Naive B cell (primary cell): ENCODE measurements at places on chromosomes 13 and 19. TPM values are rescaled to one million over a fixed set of nuclear protein-coding genes. Genes with fewer than 3 reads are reported as not detected.

The VSTM2B gene
- polyA plus RNA-seq: not detected

DNA sequence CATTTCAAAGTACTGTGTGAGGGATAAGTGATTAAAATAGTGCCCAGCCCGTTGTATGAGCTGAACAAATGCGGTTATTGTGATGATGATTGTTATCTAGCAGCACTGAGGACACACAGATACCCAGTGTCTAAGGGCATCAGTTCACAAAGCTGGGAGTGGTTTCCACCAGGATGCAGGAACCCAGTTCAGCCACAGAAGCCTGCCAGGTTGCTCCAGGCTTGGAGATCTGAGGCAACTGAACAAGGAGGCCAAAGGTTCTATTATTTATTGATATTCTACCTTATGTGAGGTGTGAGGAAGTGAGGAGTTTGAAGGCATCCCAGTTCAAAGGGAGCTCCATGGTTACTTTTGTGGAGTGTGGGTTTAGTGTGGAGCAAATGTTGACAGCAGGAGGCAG, 13.2 kb downstream of the DIAPH3 start:
- no peak for DNase-seq

DNA sequence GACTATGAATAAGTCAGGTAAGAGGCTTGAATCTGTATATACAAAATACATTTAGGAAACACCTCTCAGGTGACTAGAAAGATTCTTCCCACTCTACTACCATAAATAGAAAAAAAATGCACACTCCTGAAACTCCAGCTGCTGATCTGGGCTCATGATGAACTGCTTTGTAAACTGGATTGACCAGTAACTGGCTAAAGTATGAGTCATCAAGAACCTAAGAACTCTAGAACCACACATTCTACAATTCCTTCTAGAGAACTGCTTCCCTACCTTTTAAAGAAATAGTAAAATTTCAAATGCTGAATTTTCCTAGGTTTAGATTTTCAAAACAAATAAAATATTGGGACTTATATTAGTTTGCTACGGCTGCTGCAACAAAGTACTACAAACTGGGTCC, 55.2 kb downstream of the ELF1 start:
- no peak for DNase-seq

The CYP4F8 gene
- polyA plus RNA-seq: not detected

GRCh38 chr13:33497146-33497845, 211.7 kb upstream of the STARD13 start:
- no peak for DNase-seq

GRCh38 chr13:51923983-51924539, 62.3 kb downstream of the CCDC70 start:
- DNase-seq: no peak

- peak; percentile 87 for DNase-seq
These were observed 89.7 kb downstream of the RAB20 start for GRCh38 chr13:110471833-110472162.

The CCL25 gene
- 0.71 TPM for polyA plus RNA-seq

DNA sequence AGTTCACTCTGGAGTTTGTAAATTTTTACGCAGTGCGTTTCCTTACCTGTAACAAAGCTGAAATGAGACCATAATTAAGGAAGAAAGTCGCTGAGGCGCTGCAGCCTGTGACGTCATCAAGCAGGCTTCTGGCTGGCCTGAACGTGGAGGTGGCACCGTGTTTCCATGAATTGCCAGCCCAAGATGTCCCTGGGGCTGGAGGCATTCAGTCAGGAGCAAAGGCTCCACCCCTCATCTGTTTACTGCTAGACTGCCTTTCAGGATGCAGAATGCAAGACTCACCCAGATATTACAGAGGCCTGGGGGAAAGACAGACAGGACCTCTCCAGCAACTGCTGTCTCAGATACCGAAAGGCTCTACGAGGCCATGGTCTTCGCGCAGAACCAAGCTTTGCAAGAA, 424.6 kb downstream of the TSHZ3 start:
- DNase-seq: no peak

DNA sequence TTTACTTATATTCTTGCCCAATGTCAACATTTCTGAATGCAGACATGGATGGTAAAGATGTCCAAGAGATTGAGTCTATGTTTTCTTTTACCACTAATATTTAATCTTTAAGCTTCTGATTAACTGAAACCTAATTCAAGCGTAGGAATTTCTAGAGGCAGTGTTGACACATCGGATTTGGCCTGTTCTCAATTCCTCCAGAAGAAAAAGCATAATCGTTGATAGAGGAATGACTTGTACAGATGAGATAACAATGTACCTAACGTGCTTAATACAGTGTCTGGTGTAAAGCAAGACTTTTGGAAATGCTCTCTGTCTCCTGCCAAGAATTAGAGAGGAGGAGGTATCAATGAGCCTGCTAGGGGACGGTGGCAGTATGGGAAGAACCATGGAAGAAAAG, 35.2 kb downstream of the SLC15A1 start:
- no peak for DNase-seq

- no peak for DNase-seq
These were observed 27.3 kb downstream of the COG6 start for GRCh38 chr13:39682788-39683187.

DNA sequence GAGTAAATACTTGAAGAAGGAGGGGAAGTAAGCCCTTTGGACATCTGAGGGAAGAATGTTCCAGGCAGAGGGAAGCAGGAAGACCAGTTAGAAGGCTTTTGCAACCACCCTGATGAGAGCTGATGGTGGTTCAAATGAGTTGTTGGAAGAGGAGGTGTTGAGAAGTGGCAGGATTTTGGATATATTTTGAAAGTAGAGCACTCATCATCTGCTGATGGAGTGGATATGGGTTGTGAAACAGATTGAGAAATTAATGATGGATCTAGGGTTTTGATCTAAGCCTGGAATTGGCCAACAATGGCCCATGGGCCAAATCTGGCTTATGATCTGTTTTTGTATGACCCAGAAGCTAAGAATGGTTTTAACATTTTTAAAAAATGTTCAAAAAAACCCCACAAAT, 230.7 kb downstream of the NDFIP2 start:
- no peak for DNase-seq

The KIR3DL2 gene
- not detected for polyA plus RNA-seq

DNA sequence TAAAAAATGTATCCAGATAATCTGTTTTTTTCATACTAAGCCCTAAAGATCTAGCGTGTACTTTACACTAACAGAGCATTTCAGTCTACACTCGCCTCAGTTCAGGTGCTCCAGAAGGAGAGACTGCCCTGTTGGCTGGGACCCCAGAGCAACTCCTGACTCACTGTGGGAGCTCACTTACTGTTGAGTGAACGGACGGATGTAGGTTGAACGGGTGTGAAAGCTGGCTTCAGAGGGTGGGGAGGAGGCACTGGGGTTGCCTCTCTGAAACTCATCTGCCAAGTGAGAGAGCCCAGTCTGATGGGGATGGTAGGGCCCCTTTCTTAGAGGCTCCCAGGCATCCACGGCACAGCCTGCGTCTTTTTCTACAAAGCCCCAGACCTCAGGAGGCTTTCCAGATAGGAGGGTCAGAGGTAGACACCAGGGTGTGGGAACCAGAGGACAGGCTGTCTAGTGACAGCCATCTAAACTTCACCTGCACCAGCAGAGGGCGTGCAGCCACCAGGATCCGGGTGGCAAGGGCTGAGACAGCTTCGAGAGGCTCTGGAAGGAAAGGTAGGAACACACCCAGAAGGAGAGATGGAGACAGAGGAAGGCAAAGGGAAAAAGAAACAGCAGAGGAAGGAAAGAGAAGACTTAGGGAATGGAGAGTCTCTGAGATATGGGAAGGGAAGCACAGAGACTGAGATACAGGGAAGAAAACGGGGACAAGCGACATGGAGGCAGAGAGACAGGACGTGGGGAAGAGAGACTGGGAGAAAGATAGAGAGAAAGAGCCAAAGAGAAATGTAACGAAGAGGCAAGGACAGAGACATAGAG, 3.7 kb downstream of the KASH5 start:
- DNase-seq: peak; percentile 70

The CD33 gene
- not detected for polyA plus RNA-seq

- no peak for DNase-seq
These were observed 28.7 kb upstream of the F2RL3 start for GRCh38 chr19:16860118-16860517.

- no peak for DNase-seq
These were observed 2862.8 kb upstream of the PCDH20 start for GRCh38 chr13:64278493-64278892.

DNA sequence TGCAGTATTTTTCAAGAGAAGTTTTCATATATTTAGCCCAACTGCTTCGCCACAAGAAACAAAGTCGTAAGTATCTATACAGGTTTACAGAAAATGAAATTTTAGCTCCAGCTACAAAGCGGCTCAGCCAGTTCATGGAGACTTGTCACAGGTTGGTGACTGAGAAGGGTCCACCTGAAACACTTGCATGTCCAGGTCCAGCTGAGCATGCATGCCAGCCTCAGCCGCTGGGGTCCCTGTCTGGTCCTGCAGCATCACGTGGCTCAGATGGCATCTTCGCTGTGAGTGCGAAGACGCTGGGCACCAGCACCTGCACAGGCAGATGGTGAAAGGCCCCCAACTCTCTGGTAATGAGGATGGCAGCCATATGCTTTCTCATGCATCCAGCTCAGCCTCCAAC, 63.8 kb downstream of the SHISA2 start:
- DNase-seq: no peak

The ZNF613 gene
- polyA plus RNA-seq: 6.4 TPM

The FUT2 gene
- polyA plus RNA-seq: 0.17 TPM

DNA sequence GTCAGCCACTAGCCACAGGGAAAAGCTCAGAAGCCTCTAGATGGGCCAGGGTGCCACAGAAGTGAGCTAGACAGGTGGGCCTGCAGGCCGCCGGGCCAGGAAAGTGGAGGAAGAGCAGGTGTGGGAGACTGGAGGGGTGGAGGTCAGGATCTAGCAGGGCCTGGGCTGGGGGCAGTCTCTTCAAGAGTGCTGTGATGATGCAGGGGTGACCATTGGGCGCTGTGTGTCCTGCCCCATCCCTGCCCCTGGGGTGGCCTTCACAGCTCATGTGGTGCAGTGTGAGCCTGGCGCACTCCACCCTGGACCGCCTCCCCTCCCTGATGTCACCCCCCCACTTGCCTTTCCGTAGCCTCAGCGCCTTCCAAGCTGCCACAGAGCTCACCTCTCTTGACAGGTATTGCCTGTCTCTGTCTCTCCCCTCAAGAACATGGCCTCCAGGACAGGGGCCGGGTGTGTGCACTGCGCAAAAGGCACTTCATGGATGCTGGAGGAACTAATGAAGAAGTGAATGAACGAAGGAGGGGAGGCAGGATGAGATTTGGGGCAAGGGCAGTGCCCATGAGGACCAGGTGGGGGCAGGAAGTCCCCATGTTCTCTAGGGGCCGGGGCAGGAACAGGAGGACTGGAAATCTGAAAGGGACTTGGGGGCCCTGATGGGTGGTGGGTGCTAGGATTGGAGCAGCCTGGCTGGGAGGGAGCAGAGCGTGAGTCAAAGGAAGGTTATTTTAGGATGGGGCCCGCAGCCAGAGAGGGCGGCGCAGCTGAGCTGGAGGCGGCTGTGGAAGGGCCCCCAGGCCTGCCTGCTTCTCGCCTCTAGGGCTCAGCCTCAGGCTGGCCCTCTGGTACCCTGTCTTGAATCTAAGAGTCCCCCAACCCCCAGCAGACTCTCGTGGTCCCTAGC, 6.6 kb downstream of the SSBP4 start:
- DNase-seq: no peak

- DNase-seq: no peak
These were observed 50.8 kb downstream of the STK24 start for GRCh38 chr13:98526182-98526512.

- DNase-seq: no peak
These were observed 19.6 kb downstream of the C2CD4C start for GRCh38 chr19:389255-389934.

GRCh38 chr13:73987618-73988017, 146.6 kb downstream of the KLF12 start:
- no peak for DNase-seq

DNA sequence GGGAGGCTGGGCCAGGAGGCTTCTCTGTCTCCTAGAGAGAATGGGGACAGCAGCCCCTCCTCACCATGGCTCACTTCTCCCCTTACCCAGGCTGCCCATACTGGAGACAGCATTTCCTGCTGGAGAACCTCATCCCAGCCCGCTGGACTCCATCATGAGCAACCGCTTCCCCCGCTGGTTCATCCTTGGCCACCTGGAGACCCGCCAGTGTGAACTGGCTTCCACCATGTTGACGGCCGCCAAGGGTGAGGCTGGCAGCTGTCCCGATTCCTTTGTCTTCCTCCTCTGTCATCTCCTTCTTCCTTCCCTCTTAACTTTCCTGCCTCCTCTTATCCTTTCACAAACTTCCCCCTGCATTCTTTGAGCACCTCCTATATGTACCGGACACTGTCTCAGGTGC, 28.0 kb downstream of the ZSWIM4 start:
- DNase-seq: no peak

- DNase-seq: no peak
These were observed 9.5 kb downstream of the SHANK1 start for GRCh38 chr19:50710094-50710493.

The TNFRSF19 gene
- 0.86 TPM for polyA plus RNA-seq

GRCh38 chr13:31093145-31093885, 68.4 kb downstream of the HSPH1 start:
- DNase-seq: no peak

- DNase-seq: no peak
These were observed 191.0 kb upstream of the HTR2A start for GRCh38 chr13:47087841-47088240.

DNA sequence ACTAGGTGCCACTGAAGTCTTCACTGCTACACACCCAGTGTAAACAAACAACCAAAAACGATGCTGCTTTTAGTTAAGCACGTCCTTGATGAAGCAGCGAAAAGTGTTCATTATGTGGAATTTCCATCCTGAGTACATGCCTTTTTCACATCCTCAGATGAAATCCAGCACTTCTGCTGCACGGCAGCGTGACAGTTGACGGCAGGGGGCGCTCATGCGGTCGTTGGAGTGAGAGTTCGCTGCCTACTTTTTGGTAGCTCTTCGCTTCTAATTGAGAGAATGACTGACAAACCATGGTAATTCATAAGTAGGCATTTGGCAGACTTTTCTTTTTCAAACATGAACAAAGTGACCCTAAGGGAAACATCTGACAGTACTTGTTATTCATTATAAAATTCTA, 1124.9 kb downstream of the EFNB2 start:
- no peak for DNase-seq
